Amniotic stem cell (primary cell): ENCODE measurements at places on chromosomes 2 and 18.

- no peak for DNase-seq
Observed at GRCh38 chr18:60684843-60685513, 312.4 kb upstream of the MC4R start.

DNA sequence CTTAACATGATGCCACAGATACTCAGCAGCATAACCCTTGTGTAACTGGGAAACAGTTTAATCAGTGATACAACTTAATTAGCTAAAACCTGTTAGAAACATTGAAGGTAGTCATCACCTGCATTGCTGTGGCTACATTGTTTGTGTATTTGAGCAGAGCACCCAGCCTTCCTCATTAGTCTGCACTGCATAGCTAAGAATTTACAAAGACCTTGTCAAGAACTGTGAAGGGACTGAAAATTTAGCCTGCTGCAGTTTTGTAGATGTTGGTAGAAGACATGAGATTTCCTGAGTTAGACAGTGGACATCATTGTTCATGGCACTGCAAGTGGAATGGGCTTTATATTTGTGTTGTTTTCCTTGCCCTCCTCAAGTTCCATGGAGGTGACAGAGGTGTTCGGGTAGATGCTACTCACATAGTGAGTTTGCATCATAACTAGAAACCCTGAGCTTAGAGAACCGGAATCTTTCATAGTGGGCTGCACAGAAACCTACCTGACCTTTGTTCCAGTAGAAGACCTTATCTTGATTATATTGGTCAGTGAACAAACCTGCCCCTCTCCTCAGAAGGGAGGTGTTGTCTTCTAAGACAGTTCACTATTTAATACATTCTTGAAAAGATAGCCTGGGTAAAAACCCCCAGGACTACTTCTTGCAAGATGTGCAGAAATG lies 12.5 kb downstream of the VAPA start:
- DNase-seq = no peak

DNA sequence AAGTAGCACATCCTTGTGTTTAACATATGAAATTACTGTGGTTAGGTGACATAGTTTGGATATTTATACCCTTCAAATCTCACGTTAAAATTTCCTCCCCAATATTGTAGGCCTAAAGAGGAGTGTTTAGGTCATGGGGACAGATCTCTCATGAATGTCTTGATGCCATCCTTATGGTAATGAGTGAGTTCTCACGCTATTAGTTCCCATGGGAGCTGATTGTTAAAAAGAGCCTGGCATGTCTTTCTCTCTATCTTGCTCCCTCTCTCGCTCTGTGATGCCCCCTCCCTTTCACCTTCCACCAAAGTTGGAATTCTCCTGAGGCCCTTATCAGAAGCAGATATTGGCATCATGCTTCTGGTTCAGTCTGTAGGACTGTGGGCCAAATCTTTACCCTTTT lies 660.1 kb downstream of the ADCYAP1 start:
- no peak for DNase-seq

GRCh38 chr2:73931531-73932500 lies 5.1 kb downstream of the DGUOK start:
- no peak for DNase-seq

DNA sequence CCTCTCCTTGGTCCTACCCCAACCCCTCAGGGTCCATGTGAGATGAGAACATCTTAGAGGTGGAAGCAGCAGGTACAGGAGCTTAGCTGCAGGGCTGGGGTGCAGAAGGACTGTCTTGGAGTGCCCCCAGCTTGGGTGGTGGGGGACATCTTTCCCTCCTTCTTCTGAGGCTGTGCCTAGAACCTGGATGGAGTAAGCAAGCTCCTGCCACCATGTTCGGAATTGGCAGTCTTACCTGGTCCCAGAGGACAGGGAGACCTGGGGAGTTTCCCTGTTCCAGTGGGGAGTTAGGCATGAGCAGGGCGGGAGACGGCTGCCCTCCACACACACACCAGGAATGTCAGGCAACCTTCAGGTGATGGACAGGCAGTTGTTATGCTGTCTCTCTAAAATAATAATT lies 131.0 kb upstream of the COPS8 start:
- DNase-seq = no peak

DNA sequence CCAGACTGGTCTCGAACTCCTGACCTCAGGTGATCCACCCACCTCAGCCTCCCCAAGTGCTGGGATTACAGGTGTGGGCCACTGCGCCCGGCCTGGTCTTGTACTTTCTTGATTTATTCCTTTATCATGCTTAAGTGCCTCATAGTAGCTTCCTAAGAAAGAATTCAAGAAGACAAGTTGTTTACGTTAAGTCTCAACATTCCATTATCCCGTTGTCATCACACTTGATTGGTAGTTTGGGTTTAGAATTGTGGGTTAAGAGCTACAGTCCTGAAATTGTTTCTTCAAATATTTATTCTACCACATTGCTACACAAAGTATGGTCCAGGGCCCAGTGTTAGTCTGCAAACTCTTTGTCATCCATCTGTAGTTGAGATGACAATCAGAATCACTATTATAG lies 194.0 kb downstream of the VWC2L start:
- DNase-seq = no peak

GRCh38 chr2:23381084-23381483 lies 3.9 kb upstream of the KLHL29 start:
- no peak for DNase-seq

DNA sequence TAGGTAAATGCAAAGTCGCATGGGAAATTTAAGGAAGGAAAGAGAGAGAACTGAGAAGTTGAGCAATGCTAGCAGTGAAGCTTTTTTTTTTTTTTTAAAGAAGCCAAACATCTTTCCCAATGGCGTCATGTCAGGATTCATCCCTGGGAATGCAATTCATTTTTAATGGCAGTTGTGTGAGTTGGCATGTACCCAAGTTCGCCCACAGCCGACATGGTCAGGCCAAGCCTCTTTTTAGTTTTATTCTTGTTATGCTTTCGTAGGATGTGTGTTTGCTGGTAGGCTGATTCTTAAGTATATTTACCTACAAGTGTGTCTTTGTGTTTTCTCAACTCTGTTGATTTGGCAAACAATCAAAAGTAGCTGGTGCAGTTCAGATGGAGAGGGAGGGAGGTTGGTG lies 127.6 kb upstream of the ITGA6 start:
- no peak for DNase-seq

DNA sequence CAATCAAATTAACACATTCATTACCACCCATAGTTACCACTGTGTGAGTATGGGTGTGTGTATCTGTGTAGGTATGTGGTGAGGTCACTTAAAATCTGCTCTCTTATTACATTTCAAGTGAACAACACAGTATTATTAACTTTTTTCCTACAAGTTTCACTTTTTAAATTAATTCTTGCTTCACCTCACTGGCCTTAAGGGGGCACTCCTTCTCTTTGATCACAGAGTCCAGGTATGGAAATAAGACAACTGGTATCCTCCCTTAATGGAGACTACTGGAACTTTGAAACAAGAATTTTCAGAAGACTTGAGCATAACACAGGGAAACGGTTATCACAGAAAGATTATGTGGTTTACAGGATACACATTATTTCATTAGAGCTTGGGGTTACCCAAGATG lies 255.8 kb downstream of the ASXL3 start:
- DNase-seq = no peak

DNA sequence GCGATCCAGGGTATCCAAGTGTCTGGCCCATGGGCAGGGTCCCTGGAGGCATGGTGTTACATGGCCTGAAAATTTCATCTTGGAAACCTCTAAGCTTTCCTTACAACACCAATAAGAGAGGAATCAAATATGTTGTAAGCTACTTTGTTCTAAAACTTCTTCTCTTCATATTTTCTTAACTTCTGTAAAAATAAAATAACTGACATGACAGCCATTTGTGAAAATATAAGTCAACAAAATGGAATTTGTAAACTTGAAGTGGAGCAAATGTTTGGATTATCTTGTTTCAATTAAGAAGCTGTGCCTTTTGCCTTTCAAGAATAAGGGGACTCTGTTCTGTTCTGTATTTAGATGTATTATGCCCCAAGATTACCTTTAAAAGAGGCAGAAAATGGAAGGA lies 319.7 kb downstream of the LPIN1 start:
- no peak for DNase-seq

DNA sequence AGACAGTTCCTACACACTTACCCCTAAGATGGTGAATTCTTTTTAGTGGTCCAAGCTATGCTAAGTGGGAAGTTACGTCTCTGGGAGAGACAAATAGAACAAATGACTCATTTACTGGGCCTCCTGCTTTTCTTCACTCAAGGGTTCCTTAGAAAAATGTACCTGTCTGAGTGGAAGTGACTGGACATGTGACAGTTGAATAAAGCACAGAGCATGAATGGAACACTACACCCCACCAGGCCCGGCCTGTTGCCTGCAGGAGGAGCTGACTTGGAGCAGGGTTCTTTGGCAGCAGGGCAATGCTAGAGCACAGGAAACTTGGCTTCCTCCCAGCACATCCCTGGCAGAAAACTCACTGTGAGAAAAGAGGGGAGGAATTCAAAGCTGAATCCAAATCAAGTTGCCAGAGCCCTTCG lies 451.0 kb upstream of the SETBP1 start:
- DNase-seq = peak; percentile 12

GRCh38 chr18:73087282-73087977 lies 219.6 kb upstream of the NETO1 start:
- DNase-seq = no peak

DNA sequence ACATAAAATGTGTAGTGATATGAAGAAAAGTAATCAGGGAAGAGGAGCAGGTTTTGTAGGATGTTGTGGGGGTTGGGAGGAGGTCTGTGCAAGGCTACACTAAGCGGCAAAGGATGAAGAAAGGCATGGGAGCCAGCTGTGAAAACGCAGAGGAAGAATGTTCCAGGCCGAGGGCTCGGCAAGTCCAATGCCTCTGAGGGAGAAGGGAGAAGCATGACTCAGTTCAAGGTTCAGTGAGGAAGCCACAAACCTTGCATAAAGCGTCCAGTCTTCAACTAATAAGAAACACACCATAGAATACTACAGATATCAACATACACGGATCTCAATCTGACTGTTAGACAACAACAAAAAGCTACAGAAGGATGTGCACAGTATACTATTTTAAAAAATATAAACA lies 16.2 kb downstream of the EPB41L3 start:
- peak; percentile 90 for DNase-seq

DNA sequence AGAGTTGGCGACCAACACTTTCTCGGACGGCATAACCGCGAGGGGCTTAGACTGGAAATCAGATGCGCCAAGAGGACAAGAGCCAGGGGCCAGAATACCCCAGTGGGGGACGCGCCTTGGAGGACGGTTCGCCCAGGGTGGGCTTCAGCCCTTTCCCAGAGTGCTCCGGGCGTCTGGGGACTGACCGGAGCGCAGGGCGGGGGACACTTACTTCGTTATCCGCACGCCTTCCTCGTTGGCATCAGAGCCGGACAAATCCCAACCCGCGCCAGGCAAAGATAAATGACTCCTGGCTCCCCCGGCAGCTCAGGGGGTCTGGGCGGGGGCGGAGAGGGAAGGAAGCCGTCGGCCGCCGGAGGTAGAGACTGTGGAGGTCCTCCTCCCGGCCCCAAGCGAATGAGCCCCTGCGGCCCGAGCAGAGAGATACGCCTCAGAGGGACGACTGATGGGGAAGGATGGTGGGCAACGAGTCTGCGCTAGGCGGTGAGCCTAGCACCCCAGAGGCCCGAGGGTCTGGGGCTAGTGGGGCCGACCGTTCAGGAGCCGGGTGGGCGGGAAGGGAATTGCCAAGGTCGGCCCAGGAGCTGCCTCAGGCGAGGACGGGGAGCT lies 4.7 kb upstream of the SATB2 start:
- no peak for DNase-seq

DNA sequence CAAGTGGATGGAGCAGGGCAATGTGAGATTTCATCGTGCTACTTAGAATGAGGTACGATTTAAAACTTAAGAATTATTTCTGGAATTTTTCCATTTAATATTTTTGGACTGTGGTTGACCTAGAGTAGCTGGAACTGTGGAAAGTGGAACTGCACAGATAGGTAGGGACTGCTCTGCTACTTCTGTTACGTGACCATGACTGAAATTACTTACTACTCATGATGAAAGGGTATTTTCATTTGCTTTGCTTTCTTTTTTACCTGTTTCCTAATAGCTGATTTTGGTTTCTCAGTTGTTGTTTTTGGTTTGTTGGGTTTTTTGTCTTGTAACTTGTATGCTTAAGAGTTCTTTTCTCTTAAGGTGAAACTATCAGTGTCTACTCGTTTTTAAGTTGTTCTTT lies 11.4 kb downstream of the UBE2E3 start:
- no peak for DNase-seq

GRCh38 chr2:100105678-100106054 lies 36.7 kb downstream of the AFF3 start:
- DNase-seq = no peak

- DNase-seq = no peak
Observed at GRCh38 chr2:197805715-197806633, 1.6 kb downstream of the PLCL1 start.

DNA sequence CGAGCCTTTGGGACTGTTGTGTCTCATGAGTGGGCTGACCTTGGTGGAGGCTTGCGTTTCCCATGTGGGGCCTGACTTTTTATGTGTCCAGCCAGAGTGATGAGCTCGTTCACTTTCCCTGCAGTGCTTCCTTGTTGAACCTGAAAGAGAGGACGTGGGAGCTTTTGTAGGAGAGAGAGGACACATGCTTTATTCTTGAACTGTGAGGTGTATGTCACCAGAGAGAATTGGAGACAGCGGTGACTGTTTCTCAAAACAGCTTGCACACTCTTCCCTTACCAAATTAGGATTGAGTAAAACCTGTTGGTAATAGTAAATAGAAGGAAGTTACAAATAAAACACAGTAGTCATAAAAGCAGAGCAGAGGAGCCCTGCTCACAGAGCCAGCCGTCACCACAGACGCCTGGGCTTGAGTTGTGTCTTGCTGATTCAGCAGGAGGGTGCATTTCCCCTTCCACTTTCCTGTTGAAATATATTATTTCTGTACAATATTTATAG lies 60.7 kb downstream of the INPP4A start:
- DNase-seq = no peak

GRCh38 chr18:9437672-9438071 lies 37.6 kb upstream of the RALBP1 start:
- no peak for DNase-seq

- no peak for DNase-seq
Observed at GRCh38 chr2:181362561-181362960, 94.6 kb upstream of the ITGA4 start.

- DNase-seq = peak; percentile 10
Observed at GRCh38 chr18:29154758-29155725, 978.1 kb upstream of the CDH2 start.

- DNase-seq = no peak
Observed at GRCh38 chr2:205563646-205564045, 118.7 kb upstream of the NRP2 start.

DNA sequence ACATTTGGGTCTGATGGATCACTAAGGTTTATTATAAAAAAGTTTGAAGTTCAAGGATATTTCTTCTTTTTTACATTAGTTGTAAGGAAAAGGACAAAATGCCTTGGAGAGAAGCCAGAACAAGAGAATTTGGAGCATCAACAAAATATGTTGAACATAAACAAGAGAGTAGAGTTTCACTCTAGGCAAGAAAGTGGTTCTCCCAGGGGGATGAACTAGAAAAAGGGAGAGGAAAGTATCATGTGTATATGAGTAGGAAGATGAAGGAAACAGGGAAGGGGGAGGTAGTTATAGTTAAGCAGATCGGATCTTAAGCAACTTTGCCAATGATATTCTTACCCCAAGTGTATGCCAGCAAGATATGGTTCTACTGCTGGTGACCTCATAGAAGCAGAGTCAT lies 63.8 kb upstream of the GALNT3 start:
- no peak for DNase-seq
